ENCODE measurements at places on chromosomes 5 and 9.

- no peak for DNase-seq
Measured at GRCh38 chr9:21933865-21934264, 60.3 kb downstream of the CDKN2A start.

DNA sequence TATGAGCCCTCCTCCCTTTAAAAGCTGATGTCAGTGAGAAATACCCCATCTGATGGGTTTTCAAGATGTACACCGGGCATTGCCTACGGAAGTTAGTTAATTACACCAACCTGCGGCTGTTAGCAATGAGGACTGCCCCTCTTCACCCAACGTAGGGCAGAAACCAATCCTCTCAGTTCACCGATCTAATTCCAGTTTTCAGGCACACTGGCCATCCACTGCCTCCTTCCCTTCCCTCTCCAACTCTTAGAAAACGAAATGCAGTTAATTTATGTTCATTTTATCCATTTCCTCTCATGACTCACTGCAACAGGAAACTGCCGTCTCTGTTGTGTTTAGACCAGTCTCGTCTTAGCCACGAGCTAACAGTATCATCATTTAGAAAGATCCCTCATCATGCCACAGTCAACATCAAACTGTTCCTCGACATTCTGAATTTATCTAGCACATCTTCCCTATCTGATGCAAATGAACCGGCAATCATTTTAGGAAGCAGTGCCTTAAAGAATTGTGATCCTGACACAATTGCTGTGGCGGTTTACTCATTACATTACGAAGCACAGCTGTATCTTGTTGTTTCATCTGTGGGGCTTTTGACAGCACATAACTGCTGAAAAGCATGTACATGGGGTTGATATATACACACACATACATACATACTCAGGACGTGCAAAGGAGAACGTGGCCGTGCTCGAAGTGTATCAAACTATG lies 168.6 kb downstream of the EFNA5 start:
- no peak for DNase-seq

- no peak for DNase-seq
Measured at GRCh38 chr5:129909225-129909624, 5.0 kb downstream of the CHSY3 start.

DNA sequence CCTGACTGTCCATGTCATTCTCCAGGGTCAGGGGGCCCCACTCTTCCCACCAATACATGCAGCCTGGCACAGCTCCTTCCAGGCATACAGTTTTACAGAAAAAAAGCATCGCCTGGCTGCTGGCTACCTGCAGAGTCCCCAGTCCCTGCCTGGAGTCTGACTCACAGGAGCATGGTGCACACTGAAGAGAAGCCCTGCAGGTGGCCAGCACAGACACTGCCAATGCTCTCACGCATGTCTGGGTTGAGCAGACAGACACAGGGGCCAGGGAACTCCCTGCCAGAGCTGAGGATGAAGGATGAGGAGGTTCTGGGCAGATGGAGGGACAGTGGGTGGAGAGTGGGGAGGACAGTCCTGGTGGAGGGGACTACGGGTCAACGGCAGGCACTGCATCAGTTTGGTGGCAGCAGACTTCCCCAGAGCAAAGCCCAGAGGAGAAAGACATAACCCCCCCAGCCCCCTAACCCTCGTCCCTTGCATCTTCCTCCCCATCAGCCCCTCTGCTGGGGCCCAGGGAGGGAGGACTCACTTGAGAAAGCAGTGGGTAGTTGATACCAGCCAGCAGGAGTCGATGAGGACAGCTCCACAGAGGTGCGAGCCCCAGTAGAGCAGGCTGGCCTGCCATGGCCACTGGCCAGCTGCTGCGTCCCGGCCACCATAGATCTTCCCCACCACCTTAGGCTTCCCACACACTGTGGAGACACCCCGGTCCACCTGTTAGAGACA lies 72.9 kb upstream of the SPTLC1 start:
- DNase-seq: no peak

DNA sequence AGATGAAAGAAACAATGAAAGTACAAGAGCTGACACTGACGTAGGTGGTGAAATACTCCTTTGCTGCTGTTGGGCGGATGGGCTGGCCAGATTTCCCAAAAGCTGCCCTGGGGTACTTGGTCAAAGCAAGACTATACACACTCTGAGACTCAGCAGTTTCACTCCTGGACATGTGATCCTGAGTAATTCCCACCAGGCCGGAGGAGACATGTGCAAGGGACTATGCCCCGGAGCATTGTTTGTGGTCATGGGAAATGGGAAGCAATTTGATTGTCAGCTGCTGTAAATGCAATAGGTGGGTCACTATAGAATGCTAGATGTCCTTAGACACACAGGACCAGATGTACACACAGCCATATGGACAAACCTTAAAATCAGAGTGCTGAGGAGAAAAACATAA lies 116.1 kb downstream of the DCP2 start:
- DNase-seq: no peak

- DNase-seq: no peak
Measured at GRCh38 chr5:179620703-179621350, 2.6 kb downstream of the HNRNPH1 start.

DNA sequence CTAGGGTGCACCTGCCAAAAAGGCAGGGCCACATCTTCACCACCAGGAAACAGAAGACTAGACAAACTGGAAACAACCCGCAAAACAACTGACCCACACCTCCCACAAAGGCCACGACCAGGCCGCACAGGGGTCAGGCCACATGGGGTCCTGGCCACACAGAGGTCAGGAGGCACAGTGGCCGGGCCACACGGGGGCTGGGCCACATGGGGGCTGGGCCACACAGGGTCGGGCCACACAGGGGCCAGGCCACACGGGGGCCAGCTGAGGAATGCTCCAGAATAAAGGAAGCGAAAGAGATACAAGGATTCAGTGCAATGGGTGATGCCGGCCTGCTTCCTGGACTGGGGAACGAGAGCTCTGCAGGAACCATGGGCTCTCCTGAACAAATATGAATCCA lies 91.6 kb downstream of the OLFM1 start:
- DNase-seq: no peak

DNA sequence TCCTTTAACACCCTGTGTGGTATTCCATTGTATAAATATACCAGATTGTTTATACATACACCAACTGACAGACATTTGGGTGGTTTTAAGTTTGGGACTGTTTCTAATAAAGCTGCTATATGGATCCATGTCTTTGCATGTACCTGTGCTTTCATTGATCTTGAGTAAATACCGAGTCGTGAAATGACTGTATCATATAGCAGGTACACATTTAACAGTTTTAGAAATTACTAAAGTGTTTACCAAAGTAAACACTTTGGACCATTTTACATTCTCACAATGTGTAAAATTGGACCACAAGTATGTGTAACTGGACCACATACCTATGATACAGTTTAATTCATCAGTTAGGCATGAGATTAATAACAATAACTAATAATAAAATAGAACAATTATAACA lies 175.2 kb downstream of the FBXL17 start:
- no peak for DNase-seq
